ENCODE measurements at places on chromosomes 1 and 21.

- DNase-seq = no peak
These were observed 1.4 kb upstream of the USP1 start for GRCh38 chr1:62435231-62436038.

DNA sequence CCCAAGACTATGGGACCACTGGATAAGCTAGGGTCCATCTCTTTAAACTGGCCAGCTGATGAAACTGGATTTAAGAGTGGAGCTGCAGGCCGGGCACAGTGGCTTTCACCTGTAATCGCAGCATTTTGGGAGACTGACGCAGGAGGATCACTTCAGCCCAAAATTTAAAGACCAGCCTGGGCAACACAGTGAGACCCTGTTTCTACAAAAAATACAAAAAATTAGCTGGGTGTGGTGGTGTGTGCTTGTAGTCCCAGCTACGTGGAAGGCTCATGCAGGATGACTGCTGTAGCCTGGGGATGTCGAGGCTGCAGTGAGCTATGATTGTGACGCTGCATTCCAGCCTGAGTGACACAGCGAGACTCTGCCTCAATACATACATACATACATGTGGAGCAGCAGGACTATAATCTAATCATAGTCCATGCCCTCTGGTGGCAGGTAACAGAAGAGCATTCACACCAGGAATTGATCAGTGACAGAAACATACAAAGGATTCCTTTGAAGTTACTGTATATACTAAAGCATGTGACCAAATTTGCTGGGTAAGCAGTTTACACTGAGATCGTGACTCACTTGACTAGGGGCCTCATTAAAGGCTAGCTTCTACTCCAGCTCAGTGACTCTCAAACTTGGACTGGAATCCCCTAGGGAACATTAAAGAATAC is 101.5 kb upstream of the SLFNL1 start:
- DNase-seq = no peak

GRCh38 chr1:206555473-206555935 is 48.2 kb downstream of the RASSF5 start:
- DNase-seq = no peak

DNA sequence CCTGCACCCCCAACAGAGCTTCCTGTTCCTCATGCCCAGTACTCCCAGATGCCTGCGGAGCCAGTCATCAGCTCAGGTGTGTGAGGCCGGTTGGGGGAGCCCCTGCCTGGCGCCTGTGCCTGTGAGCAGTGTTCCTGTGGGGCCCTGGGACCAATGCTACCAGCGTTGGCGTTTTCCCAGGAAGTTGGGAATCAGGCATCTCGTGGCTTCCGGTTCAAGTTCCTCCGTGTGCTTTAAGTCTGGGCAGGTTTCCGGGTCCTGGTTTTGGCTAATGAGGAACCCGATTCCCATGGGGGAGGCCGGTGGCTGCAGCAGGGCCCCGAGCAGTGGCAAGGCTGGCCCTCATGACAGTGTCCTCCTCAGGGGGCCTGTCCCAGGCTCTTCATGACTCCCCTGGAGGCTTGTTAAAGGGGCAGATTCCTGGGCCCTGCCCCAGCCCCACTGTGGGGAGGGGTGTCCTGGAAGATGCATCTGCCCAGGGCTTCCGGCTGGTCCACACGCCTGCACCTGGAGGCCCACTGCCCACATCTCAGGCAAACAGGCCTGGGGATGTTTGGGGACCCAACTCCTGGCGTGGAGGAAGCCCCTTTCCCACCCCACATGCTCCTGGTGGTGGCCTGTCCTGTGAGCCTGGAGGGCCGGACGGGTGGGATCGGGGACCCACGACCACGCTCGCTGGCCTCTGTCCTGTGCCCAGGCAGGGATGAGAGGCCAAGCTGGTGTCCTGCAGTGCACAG is 26.2 kb downstream of the TP73 start:
- no peak for DNase-seq

GRCh38 chr21:25581582-25581981 is 25.7 kb downstream of the MRPL39 start:
- no peak for DNase-seq

All from NCI-H2081 (cell line).